Right lobe of liver (tissue), 6 donors: ENCODE measurements at places on chromosomes 12 and 14. TPM values are rescaled to one million over a fixed set of nuclear protein-coding genes. Genes with fewer than 3 reads are reported as not detected.

DNA sequence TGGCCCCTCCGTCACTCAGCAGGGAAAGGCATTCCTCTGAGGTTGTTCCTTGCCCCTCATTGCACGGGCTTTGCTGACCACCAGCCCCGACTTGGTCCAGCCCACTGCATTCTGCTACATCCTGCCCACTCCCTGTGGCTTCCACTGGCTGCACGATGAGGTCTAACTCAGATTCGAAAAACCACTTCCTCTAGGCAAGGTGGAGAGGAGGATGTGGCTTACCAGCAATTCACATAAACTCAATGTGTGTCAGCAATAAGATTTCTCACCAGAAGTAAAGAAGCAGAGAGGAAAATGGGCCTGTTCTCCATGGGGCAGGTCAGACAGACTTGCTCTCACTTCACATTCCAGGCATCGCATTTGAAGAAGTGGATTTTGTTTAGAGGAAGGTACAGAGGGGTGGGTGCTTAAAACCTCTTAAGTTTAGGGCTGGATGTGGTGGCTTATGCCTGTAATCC lies 14.7 kb downstream of the GPR68 start:
- DNase-seq = no peak
- no peak overlapping the region for H3K27ac ChIP-seq
- H3K27me3 ChIP-seq = no peaks in the 10 kb centered on the region
- peaks cover 12% of the 10 kb centered on the region for H3K36me3 ChIP-seq

DNA sequence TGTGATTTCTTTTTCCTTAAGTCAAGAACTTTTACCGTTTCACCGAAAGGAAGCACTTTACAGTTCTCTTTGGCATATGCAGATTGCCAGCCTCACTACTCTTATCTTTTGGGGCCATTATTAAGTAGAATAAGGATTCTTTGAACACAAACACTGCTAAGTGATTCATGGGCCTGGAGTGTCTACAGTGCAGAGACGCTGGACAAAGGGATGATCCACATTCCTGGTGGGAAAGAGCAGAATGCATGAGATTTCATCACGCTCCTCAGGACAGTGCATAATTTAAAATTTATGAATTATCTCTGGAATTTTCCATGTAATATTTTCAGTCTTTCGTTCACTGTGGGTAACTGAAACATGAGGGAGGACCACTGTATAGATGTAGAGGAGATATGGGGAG lies 90.2 kb downstream of the TTLL5 start:
- no peaks in the 10 kb centered on the region for H3K4me1 ChIP-seq
- no peak overlapping the region for H3K27ac ChIP-seq

DNA sequence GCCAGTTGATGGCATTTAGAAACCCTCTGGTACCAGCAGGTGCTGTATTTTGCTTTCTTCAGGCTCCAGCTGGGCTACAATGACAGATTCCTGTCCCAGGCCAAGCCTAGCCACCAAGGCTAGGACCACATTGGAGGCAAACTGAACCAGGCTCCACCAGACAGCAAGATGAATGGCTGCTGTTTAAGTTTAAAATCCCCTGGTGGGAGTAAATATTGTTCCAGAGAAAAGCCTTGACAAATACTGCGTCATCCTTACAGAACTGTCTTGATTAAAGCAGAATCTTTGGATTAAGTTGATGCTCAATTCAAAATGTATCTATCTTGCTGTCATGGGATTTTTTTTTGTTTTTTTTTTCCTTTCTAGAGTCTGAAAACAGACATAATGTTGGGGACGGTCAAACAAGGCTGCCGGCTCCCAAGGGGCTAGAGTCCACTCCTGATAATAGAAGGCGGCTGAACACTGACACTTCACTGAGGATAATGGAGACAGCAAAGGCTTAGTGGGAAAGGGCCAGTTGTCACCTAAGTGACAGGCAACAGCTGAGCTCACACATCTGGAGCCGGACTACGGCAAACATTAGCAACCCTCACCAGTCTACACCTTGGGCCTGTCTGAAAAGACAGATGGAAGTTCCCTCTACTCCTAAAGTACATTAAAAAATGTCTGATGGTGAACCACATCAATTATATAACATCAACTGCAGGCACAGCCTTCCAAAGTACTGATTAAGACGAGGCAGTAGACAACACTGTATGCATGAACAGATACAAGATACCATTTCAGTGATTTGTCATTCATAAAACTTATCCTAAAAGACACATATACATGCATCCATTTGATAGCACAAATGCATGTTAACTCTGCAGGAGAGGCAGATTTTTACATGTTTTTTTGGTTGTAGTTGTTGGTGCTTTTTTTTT lies 1.7 kb downstream of the PRICKLE1 start:
- H3K27me3 ChIP-seq = peaks cover 9% of the 10 kb centered on the region
- DNase-seq = no peak
- no peaks in the 10 kb centered on the region for H3K36me3 ChIP-seq

The RNU4-1 gene
- 2,622 TPM for total RNA-seq

The KRT75 gene
- total RNA-seq = not detected
